ENCODE measurements at places on chromosomes 16 and 17.

DNA sequence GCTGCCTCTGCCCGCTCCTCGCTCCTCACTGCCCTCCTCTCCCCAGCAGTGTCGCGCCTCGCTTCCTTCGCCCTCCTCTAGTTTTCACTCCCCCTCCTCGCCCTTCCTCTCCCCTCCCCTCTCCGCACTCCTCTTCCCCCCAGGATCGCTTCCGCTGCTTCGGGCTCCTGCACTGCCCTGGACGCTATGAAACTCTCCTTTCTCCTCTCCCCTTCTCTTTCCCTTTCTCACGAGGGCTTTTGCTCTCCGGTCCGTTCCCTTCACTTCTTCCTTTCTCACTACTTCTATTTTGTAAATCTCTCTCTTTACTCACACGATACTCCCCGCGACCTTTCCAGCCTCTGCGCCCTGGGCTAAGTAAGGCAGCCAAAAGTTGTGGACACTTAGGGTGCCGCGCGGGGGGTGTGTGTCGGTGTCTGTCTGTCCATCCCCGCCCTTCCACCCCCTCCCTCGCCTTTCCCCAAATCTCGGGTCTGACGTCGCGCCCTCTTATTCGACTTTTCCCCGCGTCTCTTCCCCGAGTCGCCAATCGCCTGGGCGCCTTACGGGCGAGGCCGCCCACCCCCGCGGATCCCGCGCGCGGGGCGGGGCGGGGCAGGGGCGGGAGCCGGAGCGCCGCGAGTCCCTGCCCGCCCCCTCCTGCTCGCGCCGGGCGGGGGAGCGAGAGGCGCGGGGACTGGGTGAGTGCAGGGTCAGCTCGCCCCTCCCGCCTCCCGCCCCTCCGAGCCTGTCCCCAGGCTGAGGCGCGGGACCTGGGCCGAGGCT, at the start of gene IRX3:
Gene IRX3 (minus strand): TSS at position 422 of the 765 bp plus-strand sequence. CDS start 737 bp downstream, outside the sequence.
- peak; percentile 75 for DNase-seq

DNA sequence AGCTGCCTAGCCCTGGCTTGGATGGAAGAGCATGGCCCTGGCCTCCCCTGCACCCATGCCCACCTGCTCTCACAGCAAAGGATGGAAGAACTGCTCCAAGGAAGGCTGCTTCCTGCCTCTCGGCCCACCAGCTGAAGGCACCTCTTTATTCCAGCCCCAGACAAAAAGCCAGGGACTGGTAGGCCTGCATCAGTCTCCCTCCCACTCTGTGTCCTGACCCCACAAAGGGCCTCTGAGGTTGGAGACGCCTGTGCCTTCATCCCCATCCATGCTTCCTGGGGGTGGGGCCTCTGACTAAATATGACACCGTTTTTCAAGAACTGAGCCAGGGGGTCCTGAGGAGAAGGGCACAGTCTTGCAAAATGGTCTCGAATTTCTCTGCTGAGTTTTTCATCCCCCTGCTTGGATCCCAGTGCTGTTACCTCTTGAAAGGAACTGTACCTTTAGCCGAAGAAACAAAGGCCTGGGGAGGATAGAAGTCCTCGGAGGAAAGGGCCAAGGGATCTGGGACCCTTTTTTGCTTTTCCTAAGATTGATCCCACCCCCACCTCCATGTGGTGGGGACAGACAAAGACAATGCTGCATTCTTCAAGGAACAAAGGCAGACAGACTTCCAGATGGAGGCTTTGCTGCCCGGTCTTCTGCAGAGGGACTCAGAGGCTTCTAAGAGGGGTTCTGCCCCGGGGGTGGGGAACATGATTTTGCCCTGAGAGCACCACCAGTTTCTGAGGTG, 5.2 kb downstream of the C17orf50 start:
- DNase-seq, result no peak

- no peak for DNase-seq
These were observed 413.4 kb downstream of the KCNJ2 start for GRCh38 chr17:70582777-70583176.

DNA sequence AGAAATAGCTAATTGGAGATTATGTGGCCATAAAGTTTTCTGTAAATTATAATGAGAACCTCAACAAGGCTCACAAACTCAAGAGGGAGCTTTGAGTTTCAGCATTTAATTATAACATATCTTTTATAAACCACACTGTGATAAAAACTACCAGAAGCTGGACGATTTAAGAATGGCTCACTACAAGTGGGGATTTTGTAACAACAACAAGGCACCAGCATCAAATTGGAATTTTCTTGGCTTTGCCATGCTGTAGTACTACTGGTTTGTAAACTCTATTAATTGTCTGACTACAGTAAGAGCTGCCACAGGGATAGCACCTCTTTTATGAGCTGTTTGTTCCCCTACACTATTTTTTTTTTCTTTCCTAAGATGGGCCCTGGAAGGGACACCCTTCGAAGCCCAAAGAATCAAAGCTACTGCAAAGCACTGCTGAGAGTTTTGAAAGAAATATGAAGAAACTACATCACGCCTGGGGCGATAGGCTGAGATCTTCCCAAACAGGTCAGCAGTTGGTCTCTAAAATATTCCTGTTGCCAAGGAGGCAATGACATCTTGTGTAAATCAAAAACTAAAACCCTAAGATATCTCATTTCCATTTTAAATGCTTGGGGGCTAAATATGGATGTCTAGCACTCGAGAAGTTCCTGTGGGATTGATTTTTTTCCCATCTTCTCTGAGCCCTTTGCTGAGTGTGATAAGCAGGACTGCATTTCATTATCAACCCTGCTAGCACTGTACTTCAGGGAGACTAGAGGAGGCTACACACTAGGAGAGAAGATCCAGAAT, 40.9 kb downstream of the SKAP1 start:
- no peak for DNase-seq

- DNase-seq, result no peak
These were observed 1.3 kb downstream of the HGS start for GRCh38 chr17:81685108-81685507.

GRCh38 chr16:88005181-88005581, 53.9 kb downstream of the BANP start:
- DNase-seq, result no peak

Measured in GDM1 (cell line).